ENCODE measurements at places on chromosomes 7 and 10.
A peak's percentile ranks its signal among the peaks of the same experiment; 100 is the strongest.

- DNase-seq, result peak; percentile 45
Observed at GRCh38 chr10:98262571-98262970, 5.4 kb downstream of the LOXL4 start.

GRCh38 chr10:26438534-26439341 lies 597 bp downstream of the APBB1IP start:
- no peak for DNase-seq

DNA sequence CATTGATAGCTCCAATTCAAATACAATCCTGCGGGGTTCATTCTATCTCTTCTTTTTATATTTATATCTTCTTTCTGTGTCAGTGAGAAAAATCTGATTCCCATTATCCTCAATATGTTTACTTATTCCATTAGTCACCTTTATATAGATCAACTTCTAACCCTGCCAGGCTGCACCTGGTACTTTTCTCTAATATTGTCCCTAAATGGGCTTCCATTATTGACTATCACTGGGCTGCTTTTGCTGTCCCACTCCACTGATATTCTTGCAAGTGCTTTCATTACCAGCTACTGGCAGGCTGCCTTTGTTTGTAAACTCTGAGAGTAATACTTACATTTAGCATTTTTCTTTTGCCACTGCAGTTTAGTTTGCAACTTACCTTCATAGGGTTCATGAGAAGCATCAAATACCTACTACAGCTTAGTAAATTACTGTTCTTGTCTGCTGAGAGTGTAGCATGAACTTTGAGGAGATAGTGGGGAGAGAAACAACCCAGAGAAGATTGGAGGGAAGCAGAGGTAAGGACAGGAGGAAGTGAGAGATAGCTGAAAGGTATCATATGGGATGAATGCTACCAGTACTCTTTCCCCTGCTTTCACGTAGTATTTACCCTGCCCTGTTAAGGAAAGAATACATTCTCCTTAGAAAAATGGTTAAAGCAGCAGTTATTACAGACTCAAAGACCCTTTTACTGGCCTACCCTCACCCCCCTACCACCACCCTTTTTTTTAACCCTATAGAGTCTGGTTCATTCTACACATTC lies 119.1 kb downstream of the PHTF2 start:
- no peak for DNase-seq

DNA sequence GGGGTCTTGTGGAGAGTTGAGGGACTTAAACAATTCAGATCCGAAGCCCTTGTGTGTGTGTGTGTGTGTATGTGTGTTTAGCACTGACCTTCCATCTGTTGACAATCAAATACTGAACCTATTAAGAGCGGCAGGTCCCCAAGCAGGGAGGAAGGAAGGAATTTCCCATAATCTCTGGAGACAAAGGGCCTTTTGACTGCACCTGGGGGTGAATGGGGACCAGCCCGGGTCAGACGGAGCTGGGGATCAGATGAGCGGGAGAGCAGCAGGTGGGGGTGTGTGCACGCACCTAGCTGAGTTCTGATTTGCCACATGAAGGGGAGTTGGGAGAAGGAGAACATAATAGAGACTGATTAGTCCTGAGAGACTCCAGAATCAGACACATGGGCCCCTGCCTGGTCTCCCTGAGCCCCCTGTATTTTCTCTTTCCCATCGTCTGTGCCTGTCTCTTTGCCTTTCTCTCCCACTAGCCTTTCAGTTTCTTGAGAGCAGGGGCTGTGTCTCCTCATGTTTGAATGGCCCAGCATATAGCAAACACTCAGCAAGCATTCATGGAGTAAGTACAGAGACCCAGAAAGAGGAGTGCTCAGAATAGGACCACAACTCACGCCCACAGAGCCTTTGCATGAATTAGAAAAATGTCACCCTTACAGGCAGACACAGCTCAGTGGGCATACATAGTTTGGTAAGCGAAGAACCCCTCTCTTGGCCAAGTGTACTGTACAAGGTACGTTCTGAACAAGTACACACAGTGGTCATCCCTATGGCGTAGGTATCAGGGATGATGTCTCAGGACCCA lies 288.3 kb upstream of the HABP2 start:
- DNase-seq, result no peak

- DNase-seq, result no peak
Observed at GRCh38 chr7:122166275-122166674, 22.2 kb upstream of the AASS start.

- no peak for DNase-seq
Observed at GRCh38 chr10:20267734-20268133, 451.5 kb downstream of the PLXDC2 start.

GRCh38 chr10:47418966-47419365 lies 34.9 kb upstream of the ZNF488 start:
- no peak for DNase-seq

DNA sequence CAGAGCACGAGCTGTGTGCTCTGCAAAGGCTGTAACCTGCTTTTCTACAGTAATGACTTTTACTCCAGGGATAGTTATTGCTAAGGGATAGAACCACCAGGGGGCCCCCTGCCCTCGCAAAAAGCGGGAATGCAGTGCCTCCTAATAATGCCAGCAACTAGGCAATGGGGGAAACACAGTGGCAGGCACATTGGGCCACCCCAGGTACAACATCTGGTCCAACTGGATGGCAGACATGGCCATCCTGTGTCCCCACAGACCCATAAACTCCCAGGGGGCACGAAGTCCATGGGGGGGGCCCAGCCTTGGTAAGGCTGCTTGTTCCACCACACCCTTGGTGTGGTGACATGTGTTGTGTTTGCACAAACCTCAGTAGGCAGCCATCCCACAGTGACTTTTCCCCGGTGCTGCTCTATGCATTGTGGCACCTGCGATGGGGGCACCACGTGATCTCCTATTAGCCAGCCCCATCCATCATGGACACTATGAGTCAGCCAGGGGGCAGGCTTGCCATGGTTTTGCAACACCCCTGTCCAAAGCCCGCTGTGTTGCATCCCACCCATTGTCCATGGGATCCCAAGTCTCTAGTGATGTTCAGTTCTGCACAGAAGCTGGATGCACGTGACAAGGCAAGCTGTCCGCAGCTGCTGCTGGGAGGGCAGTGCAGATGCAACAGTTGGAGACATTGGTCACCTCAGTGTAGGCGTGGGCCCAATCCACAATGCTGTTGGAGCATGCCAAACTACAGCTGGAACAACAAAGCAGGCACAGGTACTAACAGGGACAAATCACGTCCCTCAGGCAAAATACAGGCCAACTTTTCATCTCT lies 84.0 kb downstream of the ANLN start:
- DNase-seq, result peak; percentile 52

- DNase-seq, result peak; percentile 7
Observed at GRCh38 chr7:92002720-92003119, 62.1 kb downstream of the AKAP9 start.

DNA sequence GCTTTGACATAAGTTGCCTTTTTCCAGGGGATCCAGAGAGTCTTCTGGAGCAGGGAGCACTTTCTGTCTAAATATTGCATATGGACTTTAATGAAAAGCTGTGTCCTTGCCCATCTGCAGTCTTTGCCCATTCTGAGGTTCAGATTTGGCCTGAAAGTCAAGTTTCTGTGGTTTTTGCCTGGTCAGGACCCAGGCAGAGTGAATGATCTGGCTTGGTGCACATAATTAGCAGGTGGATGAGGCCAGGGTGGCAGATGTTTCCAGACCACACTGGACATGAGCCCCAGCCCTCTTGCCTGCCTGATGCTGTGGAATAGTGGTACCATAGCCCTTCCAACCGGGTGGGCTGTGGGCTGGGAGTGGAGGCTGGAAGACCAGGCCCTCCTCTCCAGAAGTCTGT lies 11.0 kb downstream of the HECW1 start:
- DNase-seq, result no peak

DNA sequence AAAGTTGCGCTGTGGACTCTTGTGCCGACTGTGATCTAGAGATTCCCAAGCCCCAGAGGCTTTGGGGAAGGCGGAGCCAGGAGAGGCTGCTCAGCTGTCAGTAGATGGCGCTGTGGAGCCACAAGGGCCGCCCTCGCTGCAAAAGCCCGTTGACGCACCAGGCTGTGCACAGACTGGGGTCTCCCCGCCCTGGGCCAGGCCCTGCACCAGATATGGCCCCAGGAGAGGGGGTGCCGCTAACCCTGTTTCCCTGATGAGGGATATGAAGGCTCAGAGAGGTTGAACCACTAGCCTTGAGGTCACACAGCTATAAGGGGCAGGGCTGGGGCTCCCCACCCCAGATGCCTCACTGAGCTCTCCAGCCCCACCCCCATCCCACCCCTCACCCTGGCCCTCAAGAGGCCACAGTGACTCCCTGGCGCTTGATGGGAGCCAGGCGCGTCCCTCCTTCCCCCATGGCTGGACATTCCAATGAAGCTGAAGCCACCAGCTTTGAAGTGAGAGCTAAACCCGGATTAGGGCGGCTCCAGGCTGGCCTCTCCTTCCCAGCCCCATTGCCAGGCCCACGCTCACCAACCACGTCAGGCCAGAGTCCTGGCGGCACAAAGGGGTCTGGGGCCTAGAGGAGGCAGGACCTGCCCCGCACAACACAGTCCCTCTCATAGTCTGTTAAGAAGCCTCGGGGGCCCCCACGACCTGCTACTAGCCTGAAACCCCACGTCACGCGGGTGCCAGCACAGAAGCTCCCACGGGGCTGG lies 26.4 kb downstream of the MYL10 start:
- DNase-seq, result peak; percentile 68

- no peak for DNase-seq
Observed at GRCh38 chr10:45370202-45370955, 3.6 kb upstream of the ALOX5 start.

DNA sequence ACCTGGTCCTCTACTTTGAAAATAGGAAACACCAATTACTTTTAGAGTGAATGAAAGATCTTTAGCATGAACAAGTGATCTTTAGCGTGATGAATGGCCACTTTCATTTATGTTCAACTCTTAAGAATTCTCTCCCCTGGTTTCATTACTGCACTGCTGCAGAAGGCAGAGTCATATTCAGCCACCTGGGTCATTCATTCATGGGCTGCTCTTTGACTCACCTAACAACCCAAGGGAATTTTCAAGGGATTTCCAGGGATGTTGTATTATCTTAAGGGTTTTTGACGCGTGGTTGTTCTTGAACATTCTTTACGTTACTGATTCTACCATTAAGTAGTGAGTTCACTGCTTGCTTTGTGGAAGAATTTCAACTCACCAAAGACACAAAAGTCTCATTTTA lies 87.3 kb upstream of the STK17A start:
- DNase-seq, result no peak

DNA sequence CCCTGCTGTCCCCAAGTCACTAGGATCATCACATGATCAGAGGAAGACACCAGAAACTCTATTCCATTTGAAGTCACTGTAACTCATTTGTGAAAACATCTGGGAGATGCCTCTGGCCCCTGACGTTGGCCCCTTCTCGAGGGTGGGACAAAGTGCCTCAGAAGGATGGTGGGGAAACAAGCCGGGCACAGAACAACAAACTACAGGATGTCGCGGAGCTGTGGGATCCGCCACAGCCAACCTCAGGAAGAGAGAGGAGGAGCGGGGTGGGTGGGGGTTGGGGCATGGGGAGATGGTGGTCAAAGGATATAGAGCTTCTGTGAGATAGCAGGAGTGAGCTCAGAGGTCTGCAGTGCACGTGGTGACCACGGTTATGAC lies 265.6 kb upstream of the TCERG1L start:
- DNase-seq, result no peak

- no peak for DNase-seq
Observed at GRCh38 chr7:80997841-80998240, 79.0 kb upstream of the SEMA3C start.

DNA sequence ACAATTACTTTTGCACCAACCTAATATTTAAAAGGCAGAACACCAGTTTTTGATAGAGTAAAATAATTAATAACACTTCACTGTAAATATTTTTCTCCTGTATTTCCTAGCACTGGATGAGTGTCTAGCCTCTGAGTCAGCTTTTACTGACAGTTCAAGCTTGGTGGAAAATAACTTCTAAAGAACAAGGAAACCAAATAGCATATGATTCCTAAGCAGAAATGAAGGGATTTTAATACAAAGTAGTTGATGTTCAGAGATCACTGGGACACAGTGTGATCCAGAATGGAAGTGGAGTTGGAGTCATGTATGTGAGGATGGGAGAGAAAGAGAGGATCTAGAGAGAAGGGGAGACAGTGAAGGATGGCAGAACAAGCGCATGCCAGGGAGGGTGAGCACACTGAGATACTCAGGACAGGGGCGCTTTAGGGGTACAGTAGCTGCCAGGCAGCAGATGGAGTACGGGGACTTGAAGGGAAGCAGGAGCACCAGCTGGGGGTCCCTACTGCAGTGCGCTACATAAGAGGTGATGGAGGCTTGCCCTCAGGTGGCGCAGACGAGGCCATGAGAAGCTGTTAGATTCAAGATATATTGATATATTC lies 117.9 kb upstream of the KLF6 start:
- DNase-seq, result peak; percentile 24

GRCh38 chr10:28250782-28251181 lies 52.1 kb downstream of the MPP7 start:
- peak; percentile 35 for DNase-seq

- no peak for DNase-seq
Observed at GRCh38 chr7:128437426-128438332, 18.0 kb upstream of the HILPDA start.

GRCh38 chr10:3173171-3173878 lies 743 bp upstream of the PITRM1 start:
- DNase-seq, result no peak

DNA sequence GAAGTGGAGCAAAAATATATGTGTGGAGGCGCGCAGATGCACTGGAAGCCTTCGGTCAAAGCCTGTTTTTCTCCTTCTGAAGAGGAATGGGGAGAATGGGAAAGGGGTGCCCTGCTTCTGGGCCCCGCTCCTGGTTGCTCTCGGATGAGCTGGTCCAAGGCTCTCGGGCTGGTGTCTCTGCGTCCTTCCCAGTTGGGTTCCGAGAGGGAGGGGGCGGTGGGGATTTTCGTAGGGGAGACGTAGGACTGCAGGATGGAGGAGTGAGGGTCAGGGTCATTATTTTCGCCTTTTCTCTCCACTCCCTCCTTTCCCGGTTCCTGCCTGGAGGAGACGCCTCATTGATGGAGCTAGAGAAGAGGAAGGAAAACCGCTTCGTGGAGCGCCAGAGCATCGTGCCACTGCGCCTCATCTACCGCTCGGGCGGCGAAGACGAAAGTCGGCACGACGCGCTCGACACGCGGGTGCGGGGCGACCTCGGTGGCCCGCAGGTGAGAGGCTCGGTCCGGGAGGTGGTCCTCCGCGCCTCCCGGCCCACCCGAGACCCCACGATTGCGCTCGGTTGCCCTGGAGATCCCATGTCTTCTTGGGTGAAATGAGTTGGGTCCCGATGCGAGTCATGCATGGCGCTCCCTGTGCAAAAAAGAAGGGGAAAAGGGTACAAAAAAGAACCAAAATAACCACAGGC lies 790 bp downstream of the ADAM22 start:
- DNase-seq, result no peak

DNA sequence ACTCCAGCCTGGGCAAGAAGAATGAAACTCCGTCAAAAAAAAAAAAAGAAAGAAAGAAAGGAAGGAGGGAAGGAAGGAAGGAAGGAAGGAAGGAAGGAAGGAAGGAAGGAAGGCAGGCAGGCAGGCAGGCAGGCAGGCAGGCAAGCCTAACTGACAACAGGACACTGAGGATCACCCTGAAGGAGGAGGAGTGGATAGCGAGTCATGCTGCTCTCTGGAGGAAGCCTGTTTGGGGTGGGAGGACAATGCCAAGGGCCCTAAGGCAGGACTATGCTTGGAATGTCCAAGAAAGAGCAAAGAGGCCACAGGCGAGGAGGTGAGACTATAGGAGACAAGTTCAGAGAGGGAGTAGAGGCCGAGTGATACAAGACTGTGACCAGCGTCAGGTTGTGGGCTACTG lies 107.0 kb upstream of the PARD3 start:
- no peak for DNase-seq

- no peak for DNase-seq
Observed at GRCh38 chr7:322708-323111, 32.7 kb downstream of the FOXL3 start.

- DNase-seq, result peak; percentile 7
Observed at GRCh38 chr10:50636618-50637579, 13.1 kb upstream of the SGMS1 start.

All from LHCN-M2 (cell line).